Cerebellum (tissue), 4 donors: ENCODE measurements at places on chromosomes 11 and 22.

- no peak for DNase-seq
Measured at GRCh38 chr11:61546663-61547062, 34.2 kb downstream of the SYT7 start.

DNA sequence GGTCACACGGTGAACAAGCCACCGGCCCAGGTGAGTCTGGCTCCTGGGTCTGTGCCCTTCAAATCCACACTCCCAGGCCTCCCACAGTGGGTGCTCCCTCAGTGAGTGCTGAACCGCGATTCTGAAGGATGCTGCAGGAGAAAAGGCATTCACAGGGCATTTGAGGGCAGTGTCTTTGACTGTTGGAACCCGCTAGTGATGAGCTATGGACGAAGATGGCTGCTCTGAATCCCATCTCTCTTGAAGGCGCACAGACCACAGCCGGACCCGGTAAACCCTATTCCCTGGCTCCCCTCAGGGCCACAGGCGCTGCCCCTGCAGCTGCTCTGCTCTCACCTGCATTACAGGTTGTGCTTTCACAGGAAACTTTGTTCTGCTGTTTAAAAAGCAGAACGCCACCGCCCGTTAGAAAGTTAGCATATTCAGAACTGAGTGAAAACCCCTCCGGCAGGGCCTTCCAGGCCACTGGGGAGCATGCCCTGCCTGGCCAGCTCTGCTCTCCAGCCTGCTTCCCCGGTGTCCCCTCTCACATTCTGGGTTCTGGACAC lies 3.2 kb downstream of the LRRC32 start:
- DNase-seq: no peak

DNA sequence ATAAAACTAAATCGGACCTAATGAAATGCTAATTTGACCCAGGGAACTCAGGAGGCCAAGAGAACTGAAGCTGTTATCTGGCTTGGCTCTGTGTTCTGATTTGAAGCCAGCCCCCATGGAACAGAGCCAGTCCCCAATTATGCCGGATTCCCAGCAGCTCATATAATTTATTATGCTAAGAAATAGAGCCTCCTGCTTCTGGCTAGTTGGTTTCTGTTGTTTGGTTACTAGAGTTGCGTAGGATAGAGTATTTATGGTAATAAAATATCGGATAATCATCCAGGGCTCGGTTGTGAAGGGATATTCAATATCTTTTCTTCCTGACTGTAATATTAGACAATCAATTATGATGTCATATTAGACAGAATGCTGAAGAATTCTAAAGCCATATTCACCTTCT lies 120.4 kb upstream of the TTC12 start:
- DNase-seq: peak; percentile 63

- no peak for DNase-seq
Measured at GRCh38 chr11:128420265-128420664, 167.1 kb downstream of the ETS1 start.

- no peak for DNase-seq
Measured at GRCh38 chr11:93936460-93936859, 84.7 kb upstream of the HEPHL1 start.

- no peak for DNase-seq
Measured at GRCh38 chr11:132691848-132692550, 840.3 kb downstream of the OPCML start.

- no peak for DNase-seq
Measured at GRCh38 chr11:111124724-111125123, 120.8 kb upstream of the POU2AF2 start.

- DNase-seq: no peak
Measured at GRCh38 chr22:30610299-30610698, 3.3 kb downstream of the TCN2 start.

- no peak for DNase-seq
Measured at GRCh38 chr22:42281706-42282251, 11.3 kb upstream of the TCF20 start.

GRCh38 chr11:121119440-121119839 lies 18.4 kb downstream of the TECTA start:
- DNase-seq: no peak

GRCh38 chr11:95371153-95371552 lies 140.2 kb upstream of the SESN3 start:
- no peak for DNase-seq

DNA sequence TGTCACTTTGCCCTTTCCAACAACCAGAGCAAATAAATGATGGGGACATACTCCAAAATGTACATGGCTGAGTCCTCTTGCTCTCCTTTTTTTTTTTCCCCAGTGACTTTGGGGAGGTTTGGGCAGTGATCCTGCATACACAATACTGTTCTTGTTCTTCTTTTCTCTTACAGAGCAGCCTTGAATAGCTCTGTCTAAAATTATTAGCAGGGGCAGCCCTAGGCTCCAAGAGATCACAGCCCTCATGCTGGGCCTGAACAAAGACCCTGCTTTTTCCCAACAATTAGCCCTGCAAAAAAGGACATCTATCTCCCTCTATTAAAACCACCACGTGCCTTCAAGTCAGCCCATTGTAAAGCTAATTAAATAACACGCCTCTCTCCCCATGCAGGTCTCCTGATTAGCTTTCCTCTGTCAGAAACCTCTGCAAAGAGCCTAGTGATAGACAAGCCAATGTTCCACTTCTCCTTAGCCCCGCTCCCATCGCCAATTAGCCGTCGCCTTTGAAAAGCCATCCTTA lies 54.7 kb downstream of the ETS1 start:
- no peak for DNase-seq

DNA sequence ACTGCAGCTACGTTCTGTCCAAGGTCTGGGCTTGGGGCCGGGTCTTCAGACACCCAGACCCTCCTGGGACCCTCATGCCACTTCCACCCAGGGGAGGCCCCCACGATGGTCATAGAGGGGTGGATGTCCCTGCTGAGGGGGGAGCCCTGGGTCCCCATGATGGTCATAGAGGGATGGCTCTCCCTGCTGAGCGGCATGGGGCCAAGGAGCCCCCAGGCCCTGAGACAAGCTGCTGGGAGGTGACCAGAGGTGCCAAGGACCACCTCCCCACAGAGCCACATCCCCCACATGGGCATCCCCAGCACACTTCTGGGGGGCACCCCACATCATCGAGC lies 7.2 kb downstream of the MUC5B start:
- no peak for DNase-seq

GRCh38 chr11:109023036-109023435 lies 358.2 kb downstream of the DDX10 start:
- no peak for DNase-seq

GRCh38 chr11:26043665-26044064 lies 288.3 kb upstream of the ANO3 start:
- DNase-seq: no peak
